Hepatocyte (in vitro differentiated cells): ENCODE measurements at places on chromosomes 12 and 14. TPM values are rescaled to one million over a fixed set of nuclear protein-coding genes. Genes with fewer than 3 reads are reported as not detected.

DNA sequence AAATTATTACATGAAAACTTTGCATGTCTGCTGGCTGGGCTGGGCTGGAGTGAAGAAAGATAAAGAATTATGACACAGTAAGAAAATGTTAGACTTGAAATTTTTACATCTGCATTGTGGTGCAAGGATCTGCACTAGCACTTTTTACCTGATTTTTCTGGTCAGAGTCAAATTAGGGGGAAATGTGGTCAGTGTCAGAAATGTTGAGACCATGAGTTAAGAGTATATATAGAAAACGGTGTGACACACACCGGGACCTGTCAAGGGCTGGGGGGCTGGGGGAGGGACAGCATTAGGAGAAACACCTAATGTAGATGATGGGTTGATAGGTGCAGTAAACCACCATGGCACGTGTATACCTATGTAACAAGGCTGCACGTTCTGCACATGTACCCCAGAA lies 90.3 kb downstream of the IGF1 start:
- no peak for DNase-seq

Gene ABCD2
- 0.16 and 0.17 TPM in 2 replicates for total RNA-seq

DNA sequence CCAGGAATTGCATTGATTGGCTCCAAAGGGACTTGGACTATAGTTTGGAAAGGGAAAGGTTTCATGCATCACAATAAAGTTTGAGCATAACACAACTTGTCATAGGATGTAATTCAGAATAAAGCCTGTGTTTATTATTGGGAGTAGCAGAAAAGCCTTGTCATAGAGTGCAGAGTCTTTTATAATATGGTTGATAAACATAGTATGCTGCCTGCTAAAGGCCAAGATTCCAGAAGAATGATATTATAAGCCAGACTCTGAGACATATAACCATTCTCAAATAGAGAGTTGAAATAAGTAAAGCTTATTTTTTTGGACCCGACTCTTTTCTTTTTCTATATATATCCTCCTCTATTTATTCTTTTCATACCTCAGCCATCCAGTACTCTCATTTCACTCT lies 207.3 kb downstream of the LRIG3 start:
- DNase-seq = no peak

Gene MMP19
- total RNA-seq = 6.1 and 6.4 TPM in 2 replicates

DNA sequence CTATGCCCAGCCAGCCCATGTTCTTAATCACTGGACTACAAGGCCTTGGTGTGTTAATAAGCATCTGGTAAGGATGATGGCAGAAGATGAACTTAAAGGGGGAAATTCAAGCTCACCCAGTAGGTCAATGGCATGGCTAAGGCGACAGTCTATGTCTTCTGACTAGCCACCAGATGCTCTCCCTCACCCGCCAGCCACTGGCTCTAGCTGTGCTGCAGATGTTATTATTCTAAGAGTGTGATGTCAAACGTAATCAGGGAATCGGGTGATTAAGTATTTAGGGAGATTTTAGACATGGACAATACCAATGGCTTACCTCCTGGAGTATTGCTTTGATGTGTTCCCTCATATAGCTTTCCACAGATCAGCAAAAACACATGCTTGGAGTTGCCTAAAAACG lies 39.2 kb upstream of the MAX start:
- no peak for DNase-seq

Gene DNAI7
- not detected in 2 replicates for total RNA-seq

Gene LRFN5
- 8.7 and 8.8 TPM in 2 replicates for total RNA-seq

DNA sequence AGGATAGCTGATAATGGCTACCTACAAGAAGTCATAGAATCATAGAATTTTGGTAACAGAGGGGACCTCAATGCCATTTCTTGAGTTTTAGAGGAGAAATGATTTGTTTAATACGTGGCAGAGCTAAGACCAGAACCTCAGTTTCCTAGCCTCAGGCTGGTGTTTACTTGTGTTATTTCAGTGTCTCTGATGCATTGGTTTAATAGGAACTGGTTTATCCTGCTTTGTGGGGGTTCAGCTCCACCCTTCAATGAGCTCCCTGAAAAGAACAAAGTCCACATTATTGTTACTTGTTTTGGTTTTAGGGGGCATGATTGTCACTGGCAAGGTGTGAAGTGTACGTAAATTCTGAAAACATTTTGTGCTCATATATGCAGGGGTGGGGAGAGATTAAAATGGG lies 55.4 kb downstream of the AKAP6 start:
- no peak for DNase-seq

Gene CISTR
- total RNA-seq = not detected in 2 replicates

DNA sequence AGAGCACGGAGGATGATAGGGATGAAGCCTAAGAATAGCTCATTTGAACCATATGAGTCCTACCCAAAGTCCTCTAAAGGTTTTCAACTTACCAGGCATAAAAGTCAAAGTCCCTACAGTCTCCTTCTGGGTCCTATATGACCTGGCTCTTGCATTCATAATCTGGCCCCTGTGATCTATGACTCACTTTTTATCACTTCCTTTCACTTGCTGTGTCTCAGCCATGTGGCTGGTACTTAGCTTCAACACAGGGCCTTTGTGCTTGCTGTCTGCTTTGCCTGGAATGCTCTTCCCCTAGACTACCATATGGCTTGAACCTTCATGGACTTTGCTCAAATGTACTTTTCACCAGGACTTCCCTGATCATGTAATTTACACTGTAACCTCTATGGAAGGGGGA lies 137.6 kb upstream of the TMTC1 start:
- DNase-seq = peak; percentile 53

Gene CFAP73
- not detected in 2 replicates for total RNA-seq
